B cell (primary cell): ENCODE measurements at places on chromosomes 13 and 19.
A peak's percentile ranks its signal among the peaks of the same experiment; 100 is the strongest.

DNA sequence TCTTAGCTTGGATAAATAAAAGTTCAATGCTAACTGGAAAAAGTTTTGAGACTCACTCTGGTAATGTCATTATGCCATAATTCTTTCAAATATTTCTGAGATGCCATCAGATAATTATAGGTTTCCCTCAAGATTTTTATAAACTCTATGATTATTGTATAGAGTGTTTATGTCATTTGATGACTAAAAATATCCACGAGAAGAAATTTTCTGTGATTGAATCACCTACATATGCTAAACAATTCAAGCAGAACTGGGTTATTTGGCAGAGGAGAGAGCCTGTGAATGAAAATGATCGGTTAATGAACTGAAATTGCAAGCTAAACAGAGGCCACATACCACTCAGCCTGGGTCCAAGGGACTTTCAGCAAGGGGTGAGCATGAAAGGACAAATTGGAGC lies 92.6 kb upstream of the TSC22D1 start:
- no peak overlapping the region for H3K27ac ChIP-seq
- H3K4me3 ChIP-seq: no peak overlapping the region
- no peaks in the 10 kb centered on the region for H3K4me1 ChIP-seq
- no peaks in the 10 kb centered on the region for H3K27me3 ChIP-seq

- H3K4me1 ChIP-seq: no peaks in the 10 kb centered on the region
- no peak overlapping the region for H3K27ac ChIP-seq
- no peaks in the 10 kb centered on the region for H3K27me3 ChIP-seq
- H3K4me3 ChIP-seq: no peak overlapping the region
- no peaks in the 10 kb centered on the region for H3K36me3 ChIP-seq
Measured at GRCh38 chr13:107534548-107534947, 680.8 kb downstream of the LIG4 start.

GRCh38 chr13:27381601-27382000 lies 42.8 kb upstream of the GTF3A start:
- no peak overlapping the region for H3K4me3 ChIP-seq
- peaks cover 17% of the 10 kb centered on the region for H3K27me3 ChIP-seq
- no peak overlapping the region for H3K27ac ChIP-seq
- H3K36me3 ChIP-seq: no peaks in the 10 kb centered on the region
- H3K4me1 ChIP-seq: no peaks in the 10 kb centered on the region

GRCh38 chr13:54536112-54536511 lies 1507.5 kb downstream of the OLFM4 start:
- H3K27ac ChIP-seq: no peak overlapping the region
- no peaks in the 10 kb centered on the region for H3K27me3 ChIP-seq
- no peak overlapping the region for H3K4me3 ChIP-seq
- no peaks in the 10 kb centered on the region for H3K4me1 ChIP-seq
- H3K36me3 ChIP-seq: no peaks in the 10 kb centered on the region

DNA sequence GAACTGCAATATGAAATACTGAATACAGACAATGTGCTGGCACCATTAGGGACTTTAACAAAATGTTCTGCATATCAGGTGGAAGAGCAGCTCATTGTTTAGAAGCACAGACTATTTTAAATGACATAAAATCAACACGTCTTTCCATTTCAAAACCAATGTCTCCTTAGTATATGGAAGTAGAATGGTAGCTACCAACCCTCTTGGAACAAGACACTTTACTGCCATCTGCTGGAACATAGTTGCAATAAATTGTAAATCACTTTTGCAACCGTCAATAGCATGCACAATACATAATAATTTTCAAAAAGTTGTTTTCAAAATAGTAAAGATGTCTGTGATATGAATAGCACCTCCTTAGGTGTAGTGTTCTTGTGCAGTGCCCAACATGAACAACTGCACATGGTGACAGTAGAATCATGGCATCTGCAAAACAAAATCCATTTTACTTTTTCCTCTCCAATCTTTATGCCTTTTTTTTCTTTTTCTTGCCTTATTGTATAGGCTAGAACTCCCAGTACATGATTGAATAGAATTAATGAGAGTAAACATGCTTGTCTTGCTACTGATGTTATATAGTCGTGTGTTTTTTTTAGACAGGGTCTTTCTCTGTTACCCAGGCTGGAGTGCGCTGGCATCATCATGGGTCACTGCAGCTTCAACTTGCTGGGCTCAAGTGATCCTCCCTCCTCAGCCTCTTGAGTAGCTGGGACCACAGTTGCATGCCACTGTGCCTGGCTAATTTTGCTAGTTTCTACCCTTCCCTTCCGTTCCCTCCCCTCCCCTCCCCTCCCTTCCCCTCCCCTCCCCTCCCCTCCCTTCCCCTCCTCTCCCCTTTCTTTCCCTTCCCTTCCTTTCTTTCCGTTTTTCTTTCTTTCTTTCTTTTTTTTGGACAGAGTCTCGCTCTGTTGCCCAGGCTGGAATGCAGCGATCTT lies 7.8 kb upstream of the LYPD5 start:
- no peaks in the 10 kb centered on the region for H3K36me3 ChIP-seq
- peaks cover 6% of the 10 kb centered on the region for H3K27me3 ChIP-seq
- no peak overlapping the region for H3K4me3 ChIP-seq
- H3K27ac ChIP-seq: no peak overlapping the region
- no peaks in the 10 kb centered on the region for H3K4me1 ChIP-seq

DNA sequence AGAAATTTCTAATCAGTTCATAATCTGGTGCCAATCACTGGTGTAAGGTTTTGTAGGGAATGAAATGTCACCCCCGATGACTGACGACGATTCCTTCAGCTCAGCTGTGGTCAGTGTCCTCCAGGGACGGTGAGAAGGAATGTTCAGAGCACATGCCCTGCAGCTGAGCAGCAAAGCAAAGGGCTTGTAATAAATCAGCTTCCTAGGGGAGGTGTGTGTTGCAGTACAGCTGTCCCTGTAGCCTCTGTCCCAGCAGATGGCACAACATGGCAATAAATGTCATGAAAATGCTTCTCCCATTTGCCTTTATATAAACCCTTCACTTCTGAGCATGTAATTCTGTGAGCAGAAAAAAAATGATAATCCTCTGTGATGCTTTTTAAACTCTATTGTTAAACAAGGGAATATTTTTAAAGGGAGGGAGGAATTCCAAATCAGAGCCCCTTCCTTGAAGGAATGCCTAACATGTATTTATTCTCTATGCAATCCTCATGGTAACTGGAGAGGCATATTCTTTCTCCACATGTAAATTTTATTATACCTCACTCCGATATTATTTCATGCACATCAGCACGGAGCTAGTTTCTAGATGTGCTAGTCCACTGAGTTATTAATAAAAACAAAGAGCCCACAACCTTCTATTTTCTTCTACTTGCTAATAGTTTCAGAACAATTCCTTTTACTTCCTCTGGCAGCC lies 102.5 kb downstream of the FAM216B start:
- H3K4me3 ChIP-seq: no peak overlapping the region
- H3K4me1 ChIP-seq: no peaks in the 10 kb centered on the region
- no peaks in the 10 kb centered on the region for H3K27me3 ChIP-seq
- H3K27ac ChIP-seq: no peak overlapping the region
- no peak for DNase-seq

DNA sequence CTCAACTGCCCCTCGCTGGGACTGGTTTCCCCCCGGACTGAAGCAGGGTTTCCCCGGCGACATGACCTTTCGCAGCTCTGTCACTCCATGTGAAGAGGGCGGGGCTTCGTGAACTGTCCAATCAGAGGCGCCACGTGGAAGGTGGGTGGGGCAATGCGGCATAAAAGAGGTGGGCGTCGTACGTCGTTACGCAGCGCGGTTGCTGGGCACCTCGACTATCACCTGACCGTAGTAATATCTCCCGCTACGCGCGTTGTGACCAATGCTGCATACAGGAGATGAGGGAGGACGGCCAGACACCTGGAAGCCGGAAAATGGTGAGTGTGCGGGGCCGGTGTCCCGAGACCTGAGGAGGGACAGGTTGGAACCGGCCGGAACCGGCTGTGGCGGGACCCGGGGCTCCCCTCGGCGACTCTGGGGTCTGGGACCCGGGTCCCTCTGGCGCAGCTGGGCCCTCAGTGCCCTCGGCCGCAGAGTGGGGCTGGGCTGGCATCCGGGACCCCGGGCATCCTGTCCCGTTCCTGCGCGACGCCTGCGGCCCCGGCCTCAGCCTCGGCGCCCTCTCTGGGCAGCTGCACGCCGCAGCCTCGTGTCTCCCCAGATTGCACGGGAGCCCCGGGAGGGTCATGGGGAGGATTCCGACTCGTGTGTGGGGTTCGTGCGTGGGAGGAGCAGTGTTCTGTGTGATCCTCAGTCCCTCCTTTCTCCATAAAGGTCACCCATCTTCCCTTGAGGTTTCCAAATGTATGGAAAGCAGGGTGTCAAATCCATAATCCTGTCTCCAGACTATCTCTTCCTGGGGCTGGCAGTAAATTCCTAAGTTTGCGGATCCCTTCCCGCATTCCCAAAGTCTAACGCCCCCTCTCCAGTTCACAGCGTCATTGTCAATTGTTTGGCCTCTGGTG lies 32.2 kb downstream of the ZNF136 start:
- H3K36me3 ChIP-seq: peaks cover 8% of the 10 kb centered on the region
- H3K27me3 ChIP-seq: no peaks in the 10 kb centered on the region
- peak; percentile 88 for DNase-seq

GRCh38 chr13:37383046-37383445 lies 215.5 kb downstream of the POSTN start:
- H3K27me3 ChIP-seq: no peaks in the 10 kb centered on the region
- no peak overlapping the region for H3K4me3 ChIP-seq
- H3K27ac ChIP-seq: no peak overlapping the region

DNA sequence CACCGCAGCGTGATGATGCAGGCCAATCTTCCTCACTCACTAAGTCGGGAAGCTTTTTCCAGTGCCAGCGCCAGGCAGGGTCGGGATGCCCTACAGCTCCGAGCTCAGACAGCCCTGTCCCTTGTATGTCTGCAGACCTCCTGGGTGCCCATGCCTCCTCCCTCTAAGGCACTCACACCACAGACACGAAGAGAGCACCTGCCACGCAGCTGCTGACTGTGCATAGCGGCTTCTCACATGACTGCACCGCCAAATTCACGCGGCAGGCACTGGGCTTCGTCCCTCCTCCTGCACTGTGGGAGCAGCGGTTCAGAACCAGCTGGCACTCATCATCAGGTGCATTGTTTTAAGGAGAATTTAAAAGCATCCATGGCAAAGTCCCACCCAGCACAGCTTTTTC lies 88.1 kb downstream of the SLC7A1 start:
- peaks cover 14% of the 10 kb centered on the region for H3K27me3 ChIP-seq
- H3K36me3 ChIP-seq: no peaks in the 10 kb centered on the region
- DNase-seq: peak; percentile 21
- H3K27ac ChIP-seq: no peak overlapping the region

- H3K27me3 ChIP-seq: no peaks in the 10 kb centered on the region
- no peak overlapping the region for H3K4me3 ChIP-seq
- no peaks in the 10 kb centered on the region for H3K4me1 ChIP-seq
Measured at GRCh38 chr13:112161521-112162301, 94.8 kb downstream of the SOX1 start.

DNA sequence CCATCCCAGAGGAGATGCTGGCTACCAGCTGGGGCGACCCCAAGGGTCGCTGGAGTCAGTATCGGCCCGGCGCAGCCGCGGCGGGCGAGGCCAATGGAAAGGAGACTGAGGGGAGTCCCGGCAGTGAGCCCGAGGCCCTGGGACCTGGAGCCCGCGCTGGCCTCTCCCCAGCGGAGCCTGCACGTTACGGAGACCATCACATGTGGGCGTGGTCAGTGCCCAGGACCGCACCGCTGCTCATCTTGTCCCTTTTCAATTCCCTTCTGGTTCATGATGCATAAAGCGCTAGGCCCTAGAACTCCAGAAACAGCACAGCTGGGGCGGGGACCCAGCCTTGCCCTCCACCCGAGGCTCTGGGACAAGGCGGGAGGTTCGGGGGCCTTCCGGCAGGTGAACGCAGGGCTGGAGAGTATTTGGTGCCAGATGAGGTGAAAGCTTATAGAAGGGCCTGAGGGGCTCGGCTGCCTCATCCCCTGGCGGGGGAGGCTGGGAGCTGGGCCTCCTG lies 8.0 kb downstream of the C19orf25 start:
- H3K36me3 ChIP-seq: no peaks in the 10 kb centered on the region
- DNase-seq: peak; percentile 53
- peak overlapping the region; percentile 51 for H3K4me3 ChIP-seq

GRCh38 chr13:77406644-77407440 lies 79.9 kb upstream of the MYCBP2 start:
- no peaks in the 10 kb centered on the region for H3K4me1 ChIP-seq
- no peak overlapping the region for H3K4me3 ChIP-seq
- no peak overlapping the region for H3K27ac ChIP-seq
- H3K27me3 ChIP-seq: no peaks in the 10 kb centered on the region

- no peak overlapping the region for H3K27ac ChIP-seq
- no peaks in the 10 kb centered on the region for H3K4me1 ChIP-seq
- H3K36me3 ChIP-seq: peaks cover 68% of the 10 kb centered on the region
Measured at GRCh38 chr19:55228015-55228391, 560 bp downstream of the TMEM86B start.

DNA sequence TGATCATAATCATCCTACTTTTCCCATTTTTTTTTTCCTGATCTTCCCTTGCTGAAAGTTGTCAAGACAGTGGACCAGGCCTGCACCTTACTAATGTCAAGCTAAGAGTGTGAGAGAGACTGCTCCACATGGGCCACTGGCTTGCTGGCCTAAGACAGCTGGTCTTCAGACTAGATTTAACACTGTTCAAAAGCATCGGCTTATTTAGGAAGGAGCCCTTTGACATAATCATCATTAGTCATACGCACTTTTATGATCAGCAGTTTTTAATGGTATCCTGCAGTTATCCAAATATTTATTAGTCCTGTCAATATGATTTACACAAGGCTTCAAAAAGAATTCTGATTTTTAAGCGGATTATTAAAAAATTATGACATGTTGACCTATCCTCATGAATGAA lies 270.6 kb downstream of the DNAJC15 start:
- no peaks in the 10 kb centered on the region for H3K4me1 ChIP-seq
- H3K36me3 ChIP-seq: no peaks in the 10 kb centered on the region
- H3K4me3 ChIP-seq: no peak overlapping the region
- no peaks in the 10 kb centered on the region for H3K27me3 ChIP-seq
- no peak for DNase-seq
- H3K27ac ChIP-seq: no peak overlapping the region

GRCh38 chr13:64928696-64929499 lies 2301.2 kb downstream of the PCDH9 start:
- no peak for DNase-seq
- H3K36me3 ChIP-seq: no peaks in the 10 kb centered on the region
- no peaks in the 10 kb centered on the region for H3K4me1 ChIP-seq
- no peaks in the 10 kb centered on the region for H3K27me3 ChIP-seq
- H3K4me3 ChIP-seq: no peak overlapping the region
- H3K27ac ChIP-seq: no peak overlapping the region

GRCh38 chr13:111117289-111117688 lies 2.2 kb downstream of the ARHGEF7 start:
- no peak for DNase-seq
- peaks cover 28% of the 10 kb centered on the region for H3K27me3 ChIP-seq
- H3K27ac ChIP-seq: no peak overlapping the region
- H3K4me3 ChIP-seq: no peak overlapping the region
- H3K4me1 ChIP-seq: peaks cover 16% of the 10 kb centered on the region

- H3K27ac ChIP-seq: no peak overlapping the region
- peaks cover 37% of the 10 kb centered on the region for H3K36me3 ChIP-seq
- DNase-seq: peak; percentile 49
- H3K4me3 ChIP-seq: no peak overlapping the region
- no peaks in the 10 kb centered on the region for H3K4me1 ChIP-seq
- H3K27me3 ChIP-seq: no peaks in the 10 kb centered on the region
Measured at GRCh38 chr13:45393941-45394570, 24.1 kb downstream of the SLC25A30 start.

- H3K4me1 ChIP-seq: no peaks in the 10 kb centered on the region
- no peak overlapping the region for H3K27ac ChIP-seq
- H3K36me3 ChIP-seq: no peaks in the 10 kb centered on the region
- DNase-seq: no peak
- no peak overlapping the region for H3K4me3 ChIP-seq
Measured at GRCh38 chr13:107643615-107644014, 571.7 kb downstream of the LIG4 start.

- H3K4me1 ChIP-seq: peaks cover 16% of the 10 kb centered on the region
- no peaks in the 10 kb centered on the region for H3K36me3 ChIP-seq
- DNase-seq: no peak
- H3K27ac ChIP-seq: no peak overlapping the region
- no peaks in the 10 kb centered on the region for H3K27me3 ChIP-seq
Measured at GRCh38 chr13:46121033-46121432, 16.2 kb upstream of the CPB2 start.
